AG04450 (cell line): ENCODE measurements at places on chromosomes 11 and 22.

- DNase-seq = no peak
These were observed 346.6 kb upstream of the NCAM1 start for GRCh38 chr11:112614605-112615004.

DNA sequence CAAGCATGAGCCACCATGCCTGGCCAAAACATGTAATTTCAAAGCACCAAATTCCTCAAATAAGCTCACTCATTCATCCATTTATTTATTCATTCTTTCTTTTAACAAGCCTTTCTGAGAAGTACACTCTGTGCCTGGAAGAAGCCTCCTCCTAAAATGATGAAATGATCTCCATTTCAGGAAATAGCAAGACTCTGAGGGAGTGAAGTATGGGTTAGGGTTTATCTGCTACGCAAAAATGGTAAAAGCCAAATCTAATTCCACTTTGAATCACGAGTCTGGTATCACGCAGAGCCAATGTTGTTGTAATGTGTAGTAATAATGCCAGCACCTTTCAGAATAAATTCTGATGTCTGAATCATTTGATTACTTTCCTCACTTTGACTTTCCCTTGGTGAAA lies 1041.8 kb downstream of the LRRC4C start:
- no peak for DNase-seq

DNA sequence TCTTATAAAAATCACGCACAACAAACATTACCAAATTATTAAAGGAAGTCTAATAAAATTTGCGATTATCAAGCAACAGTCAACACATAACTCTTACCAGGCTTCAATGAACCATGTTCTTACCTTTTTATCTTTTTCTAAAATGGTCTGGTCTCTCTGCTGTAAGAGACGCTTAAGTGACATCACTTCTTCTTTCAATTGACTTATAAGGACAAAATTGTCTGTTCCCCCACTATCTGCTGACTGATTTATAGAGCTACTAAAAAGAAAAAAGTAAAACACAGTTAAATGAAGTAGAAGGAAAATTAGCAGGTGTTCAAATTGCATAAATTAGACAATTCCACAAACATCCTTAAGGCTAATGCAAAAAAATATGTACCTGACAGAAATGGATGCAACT lies 10.9 kb downstream of the FAM76B start:
- no peak for DNase-seq

- DNase-seq = no peak
These were observed 6.7 kb downstream of the DDI1 start for GRCh38 chr11:104043142-104043541.

- no peak for DNase-seq
These were observed 16.9 kb upstream of the CHRM4 start for GRCh38 chr11:46408407-46408986.
